Activated CD8-positive, alpha-beta T cell treated with anti-CD3 and anti-CD28 coated beads, Interleukin-2, amount 10 ng/mL, durations not matched to agents 7 days and 5 days (primary cell): ENCODE measurements at places on chromosomes 2 and 18. TPM values are rescaled to one million over a fixed set of nuclear protein-coding genes. Genes with fewer than 3 reads are reported as not detected.
A peak's percentile ranks its signal among the peaks of the same experiment; 100 is the strongest.

- no peaks in the 10 kb centered on the region for H3K4me1 ChIP-seq
- H3K27ac ChIP-seq, result no peak overlapping the region
- H3K36me3 ChIP-seq, result no peaks in the 10 kb centered on the region
- DNase-seq, result no peak
- no peaks in the 10 kb centered on the region for H3K27me3 ChIP-seq
Measured at GRCh38 chr18:39019989-39020388, 1454.4 kb upstream of the CELF4 start.

- no peaks in the 10 kb centered on the region for H3K4me1 ChIP-seq
- H3K4me3 ChIP-seq, result no peak overlapping the region
- DNase-seq, result no peak
- H3K27me3 ChIP-seq, result no peaks in the 10 kb centered on the region
- H3K27ac ChIP-seq, result no peak overlapping the region
Measured at GRCh38 chr18:28457784-28458183, 280.9 kb upstream of the CDH2 start.

DNA sequence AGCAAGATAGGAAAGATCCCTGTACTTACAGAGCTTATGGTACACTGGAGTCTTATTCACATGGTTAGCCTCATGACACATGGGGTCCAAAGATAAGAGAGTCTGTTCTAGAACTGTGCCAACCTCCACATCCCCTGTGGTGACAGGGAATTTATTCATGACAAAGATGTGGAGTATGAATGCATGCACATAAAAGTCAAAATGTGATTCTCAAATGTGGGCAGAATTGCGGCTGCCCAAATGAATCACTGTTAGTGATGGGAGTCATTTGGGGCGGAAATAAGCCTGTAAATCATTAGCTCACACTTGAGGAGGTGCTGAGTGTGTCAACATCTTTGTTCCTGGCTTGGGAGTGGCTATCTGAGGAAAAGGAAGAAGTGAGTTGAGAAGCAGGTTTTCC, 560.6 kb downstream of the SLC4A3 start:
- H3K4me3 ChIP-seq, result no peak overlapping the region
- DNase-seq, result no peak
- H3K27me3 ChIP-seq, result no peaks in the 10 kb centered on the region
- no peaks in the 10 kb centered on the region for H3K36me3 ChIP-seq
- H3K4me1 ChIP-seq, result no peaks in the 10 kb centered on the region

GRCh38 chr18:8617907-8618306, 8.7 kb downstream of the RAB12 start:
- DNase-seq, result no peak
- H3K36me3 ChIP-seq, result peaks cover 59% of the 10 kb centered on the region
- no peak overlapping the region for H3K4me3 ChIP-seq
- peaks cover 40% of the 10 kb centered on the region for H3K4me1 ChIP-seq
- no peak overlapping the region for H3K27ac ChIP-seq

DNA sequence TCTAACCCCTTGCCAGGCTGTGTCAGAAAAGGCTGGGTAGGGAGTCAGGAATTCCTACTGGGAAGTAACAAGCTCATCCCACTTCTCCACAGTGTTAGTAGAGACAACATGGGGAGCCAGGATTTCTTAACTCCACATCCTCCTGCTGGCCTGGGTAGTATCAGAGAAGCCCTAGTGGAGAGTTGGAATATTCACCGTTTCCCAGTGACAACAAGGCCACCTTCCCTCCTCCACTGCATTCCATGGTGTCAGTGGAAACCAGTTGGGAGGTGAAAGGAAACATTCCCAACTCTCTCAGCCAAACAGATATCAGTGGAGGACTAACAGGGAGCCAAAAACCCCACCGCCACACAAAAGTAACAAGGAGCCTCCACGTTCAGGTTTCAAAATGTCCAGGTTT, 41.2 kb downstream of the SRD5A2 start:
- H3K4me1 ChIP-seq, result no peaks in the 10 kb centered on the region
- no peaks in the 10 kb centered on the region for H3K36me3 ChIP-seq
- no peaks in the 10 kb centered on the region for H3K27me3 ChIP-seq
- no peak for DNase-seq

DNA sequence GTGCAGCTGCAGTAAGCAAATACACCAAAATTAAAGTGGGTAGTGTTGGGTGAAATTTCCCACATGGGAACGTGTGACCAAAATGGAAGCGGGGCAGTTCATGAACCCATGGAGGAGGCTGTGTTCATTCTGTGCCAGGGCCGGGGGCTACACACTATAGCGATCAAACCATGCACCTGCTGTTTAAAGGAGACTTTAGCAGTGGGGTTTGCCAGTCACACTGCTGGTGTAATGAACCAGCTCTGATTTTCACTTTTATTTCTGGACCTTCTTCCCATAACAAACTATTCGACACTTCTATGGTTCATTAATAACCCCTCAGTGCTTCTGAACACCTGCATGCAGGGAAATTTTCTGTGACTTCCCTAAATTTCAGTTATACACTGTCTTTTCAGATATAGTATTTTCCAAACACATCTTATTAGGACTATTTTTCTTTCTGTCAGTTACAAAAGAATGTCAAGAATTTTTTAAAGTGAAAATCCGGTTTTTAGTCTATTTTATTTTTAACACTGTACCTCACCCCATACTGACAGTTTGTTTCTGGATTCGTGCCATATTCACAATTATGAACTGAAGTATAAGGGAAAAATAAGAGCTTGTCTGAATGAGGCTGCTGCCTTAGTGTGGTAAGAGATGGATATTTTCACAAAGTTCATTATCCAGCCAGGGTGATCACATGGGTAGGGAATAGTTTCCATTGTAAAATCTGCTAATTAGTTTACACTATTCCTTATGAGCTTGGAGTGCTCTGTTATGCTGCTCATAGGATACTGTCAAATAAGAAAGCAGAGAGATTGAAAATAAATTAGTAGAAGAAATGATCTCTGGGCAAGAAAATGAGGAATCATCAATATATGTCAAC, 111.3 kb upstream of the CAVIN2 start:
- H3K27ac ChIP-seq, result no peak overlapping the region
- H3K4me3 ChIP-seq, result no peak overlapping the region
- peaks cover 6% of the 10 kb centered on the region for H3K27me3 ChIP-seq
- no peaks in the 10 kb centered on the region for H3K4me1 ChIP-seq
- DNase-seq, result no peak

- H3K4me1 ChIP-seq, result no peaks in the 10 kb centered on the region
- DNase-seq, result no peak
- no peaks in the 10 kb centered on the region for H3K36me3 ChIP-seq
- no peaks in the 10 kb centered on the region for H3K27me3 ChIP-seq
Measured at GRCh38 chr18:72316497-72316896, 227.6 kb downstream of the CBLN2 start.

GRCh38 chr2:43228321-43228751, 1.9 kb upstream of the ZFP36L2 start:
- H3K4me1 ChIP-seq, result peaks cover 25% of the 10 kb centered on the region
- no peaks in the 10 kb centered on the region for H3K27me3 ChIP-seq
- H3K27ac ChIP-seq, result peak overlapping the region; percentile 85
- peak overlapping the region; percentile 98 for H3K4me3 ChIP-seq
- peaks cover 38% of the 10 kb centered on the region for H3K36me3 ChIP-seq
- DNase-seq, result no peak

DNA sequence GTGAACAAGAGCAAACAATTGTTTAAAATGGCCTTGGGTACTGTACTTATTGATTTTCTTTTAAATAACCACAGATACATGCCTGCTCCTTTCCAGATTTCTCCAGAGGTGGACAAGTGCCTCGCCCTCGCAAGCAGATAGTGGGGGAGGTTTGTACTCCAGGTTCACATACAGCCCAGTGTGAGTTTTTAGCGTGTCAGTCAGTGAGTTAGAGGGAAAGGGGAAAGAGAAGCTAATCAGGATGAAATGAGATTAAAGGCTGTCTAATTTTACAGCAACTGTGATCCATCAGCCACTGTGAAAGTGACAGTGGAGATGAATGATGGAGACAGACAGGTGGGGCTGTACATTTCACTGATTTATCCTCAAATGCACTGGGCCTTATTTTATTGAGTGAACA, 74.7 kb downstream of the KLHL14 start:
- peaks cover 2% of the 10 kb centered on the region for H3K27me3 ChIP-seq
- no peak overlapping the region for H3K27ac ChIP-seq
- H3K4me3 ChIP-seq, result no peak overlapping the region
- no peak for DNase-seq

DNA sequence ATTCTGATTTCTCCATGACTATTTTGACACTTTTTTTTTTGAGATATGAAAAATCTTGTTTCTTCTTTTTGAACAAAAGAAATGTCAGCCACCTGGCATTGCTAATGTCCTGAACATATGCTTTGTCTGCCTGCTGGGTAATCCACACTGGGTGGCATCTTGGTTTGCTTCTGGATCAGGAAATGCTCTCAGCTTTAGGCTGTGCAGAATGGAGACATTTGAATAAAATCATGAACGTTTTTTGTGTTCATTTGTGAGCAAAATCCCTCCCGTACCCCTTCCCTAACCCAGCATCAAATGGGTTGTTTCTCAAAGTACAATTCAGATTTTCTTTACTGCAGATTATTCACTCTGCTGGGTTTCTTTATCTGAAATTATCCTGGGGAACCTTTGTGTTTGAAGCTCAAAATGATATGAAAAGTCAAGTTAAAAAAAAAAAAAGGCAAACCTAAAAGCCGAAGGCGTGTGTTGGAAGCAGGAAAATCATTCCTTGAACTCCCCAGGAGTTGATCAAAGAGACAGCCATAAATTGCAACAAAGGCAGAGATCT, 53.4 kb upstream of the KLF7 start:
- H3K27ac ChIP-seq, result no peak overlapping the region
- H3K36me3 ChIP-seq, result no peaks in the 10 kb centered on the region
- peaks cover 14% of the 10 kb centered on the region for H3K27me3 ChIP-seq
- H3K4me3 ChIP-seq, result no peak overlapping the region
- no peak for DNase-seq
- H3K4me1 ChIP-seq, result peaks cover 7% of the 10 kb centered on the region

DNA sequence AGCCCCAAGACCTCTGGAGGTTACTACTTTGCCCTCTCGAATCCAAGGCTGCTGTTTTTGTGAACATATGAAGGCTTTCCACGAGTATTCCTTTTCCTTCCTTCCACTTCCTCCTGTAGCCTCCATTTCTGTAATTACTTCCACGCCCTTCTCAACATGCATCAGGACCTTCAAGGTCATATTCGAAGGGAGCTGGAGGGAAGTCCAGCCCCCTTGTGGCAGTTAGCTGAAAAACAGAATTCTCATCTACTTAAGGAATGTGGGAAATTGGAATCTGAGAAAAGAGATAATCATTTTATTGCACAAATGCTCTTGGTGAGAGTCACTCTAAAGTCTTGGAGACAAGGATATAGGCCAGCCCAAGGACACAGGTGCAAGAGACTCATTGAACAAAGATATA, 1000.2 kb downstream of the TDRD15 start:
- H3K27me3 ChIP-seq, result no peaks in the 10 kb centered on the region
- H3K27ac ChIP-seq, result no peak overlapping the region
- H3K4me1 ChIP-seq, result no peaks in the 10 kb centered on the region
- DNase-seq, result no peak
- no peak overlapping the region for H3K4me3 ChIP-seq

GRCh38 chr2:216881411-216881810, 21.5 kb upstream of the TNP1 start:
- no peak overlapping the region for H3K4me3 ChIP-seq
- peaks cover 2% of the 10 kb centered on the region for H3K27me3 ChIP-seq
- no peak for DNase-seq
- peak overlapping the region; percentile 86 for H3K27ac ChIP-seq
- peaks cover 59% of the 10 kb centered on the region for H3K4me1 ChIP-seq

GRCh38 chr2:71538241-71538640, 84.9 kb downstream of the DYSF start:
- H3K4me3 ChIP-seq, result no peak overlapping the region
- H3K36me3 ChIP-seq, result no peaks in the 10 kb centered on the region
- H3K27ac ChIP-seq, result peak overlapping the region; percentile 75

DNA sequence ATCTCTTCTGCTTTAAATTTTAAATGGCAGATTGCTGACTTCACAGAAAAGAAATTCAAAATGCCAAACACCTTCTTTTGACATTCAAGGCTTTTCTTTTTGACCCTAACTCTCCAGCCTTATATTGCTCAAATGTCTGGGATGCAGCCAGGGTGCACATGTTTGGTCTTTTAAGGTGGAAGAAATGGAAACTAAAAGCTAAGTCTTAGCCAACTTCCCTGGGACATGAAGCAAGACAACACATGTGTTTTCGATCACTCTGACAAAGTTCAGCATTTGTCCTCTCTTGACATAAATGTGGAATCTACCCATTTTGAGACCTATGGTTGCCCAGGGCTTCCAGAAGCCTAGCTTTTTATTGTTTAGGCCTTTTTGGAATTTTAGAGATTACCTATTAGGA, 161.6 kb downstream of the RDH14 start:
- H3K27me3 ChIP-seq, result peaks cover 12% of the 10 kb centered on the region
- H3K4me3 ChIP-seq, result no peak overlapping the region
- no peak for DNase-seq
- H3K36me3 ChIP-seq, result no peaks in the 10 kb centered on the region
- H3K27ac ChIP-seq, result no peak overlapping the region

GRCh38 chr2:200101922-200102321, 146.5 kb downstream of the MAIP1 start:
- no peaks in the 10 kb centered on the region for H3K36me3 ChIP-seq
- no peak overlapping the region for H3K4me3 ChIP-seq
- no peak overlapping the region for H3K27ac ChIP-seq
- H3K4me1 ChIP-seq, result no peaks in the 10 kb centered on the region
- H3K27me3 ChIP-seq, result peaks cover 24% of the 10 kb centered on the region

RNF103 gene
- 8.7 TPM for total RNA-seq

ATP6V1C2 gene
- not detected for total RNA-seq

GKN1 gene
- not detected for total RNA-seq

RETREG2 gene
- 104 TPM for total RNA-seq

ITM2C gene
- total RNA-seq, result 77.2 TPM
